ENCODE measurements at places on chromosomes 1 and 21.
A peak's percentile ranks its signal among the peaks of the same experiment; 100 is the strongest.

- no peak for DNase-seq
Measured at GRCh38 chr1:42949312-42950115, 9.2 kb downstream of the SLC2A1 start.

GRCh38 chr1:8925406-8925805 lies 20.3 kb upstream of the CA6 start:
- DNase-seq: no peak

DNA sequence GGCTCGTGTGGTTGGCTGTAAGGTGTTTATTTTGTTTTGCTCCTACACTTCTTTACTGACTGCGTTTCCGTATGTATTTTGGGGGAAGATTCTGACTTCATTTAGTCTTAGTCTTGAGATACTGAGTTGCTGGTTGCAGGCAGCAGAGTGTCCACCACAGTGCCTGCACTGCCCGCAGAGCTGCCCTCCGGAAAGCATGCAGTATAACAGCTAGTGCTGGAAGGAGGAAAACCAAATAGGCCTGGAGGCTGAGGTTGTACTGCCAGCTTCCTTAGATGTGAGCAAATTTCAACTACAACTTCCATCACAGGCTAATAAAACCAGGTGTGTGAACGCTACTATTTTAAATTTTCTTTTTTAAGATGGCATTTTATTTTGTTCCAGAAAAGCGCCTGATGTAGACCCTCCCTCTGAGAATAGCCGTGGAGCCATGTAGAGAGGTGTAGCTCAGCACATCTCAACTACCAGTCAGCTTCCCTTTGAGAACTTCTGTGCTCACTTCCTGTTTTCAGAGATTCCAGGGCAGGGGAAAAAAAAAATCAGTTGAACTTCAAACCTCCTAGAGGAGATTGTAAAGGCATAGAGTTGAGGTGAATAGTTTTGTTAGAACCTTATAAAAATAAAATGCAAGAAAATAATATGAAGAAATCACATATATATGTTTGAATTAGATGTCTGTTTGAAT lies 17.6 kb downstream of the LMO4 start:
- DNase-seq: no peak

DNA sequence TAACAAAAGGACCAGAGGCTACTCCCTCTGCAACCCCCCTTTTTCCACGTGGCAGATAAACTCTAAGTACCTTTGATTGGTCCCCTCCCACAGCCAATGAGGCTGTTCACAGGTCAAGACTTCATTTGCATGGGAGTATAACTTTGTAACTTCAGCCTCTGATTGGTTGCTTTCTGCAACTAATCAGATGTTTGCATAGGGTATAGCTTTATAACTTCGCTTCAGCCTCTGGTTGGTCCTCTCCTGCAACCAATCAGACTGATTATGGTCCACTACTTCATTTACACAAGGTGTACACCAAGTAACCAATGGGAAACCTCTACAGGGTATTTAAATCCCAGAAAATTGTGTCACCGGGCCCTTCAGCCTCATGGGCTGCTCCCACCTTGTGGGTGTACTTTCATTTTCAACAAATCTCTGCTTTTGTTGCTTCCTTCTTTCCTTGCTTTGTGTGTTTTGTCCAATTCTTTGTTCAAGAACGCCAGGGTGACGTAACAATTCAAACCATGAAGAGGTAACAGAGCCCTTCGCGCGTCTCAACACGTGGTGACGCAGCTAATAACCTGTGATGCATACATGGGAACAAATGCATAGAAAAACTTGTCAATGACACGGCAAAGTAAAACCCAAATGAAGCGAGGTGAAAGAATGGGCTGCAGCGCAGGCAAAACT lies 47.2 kb downstream of the VPS26C start:
- DNase-seq: no peak

DNA sequence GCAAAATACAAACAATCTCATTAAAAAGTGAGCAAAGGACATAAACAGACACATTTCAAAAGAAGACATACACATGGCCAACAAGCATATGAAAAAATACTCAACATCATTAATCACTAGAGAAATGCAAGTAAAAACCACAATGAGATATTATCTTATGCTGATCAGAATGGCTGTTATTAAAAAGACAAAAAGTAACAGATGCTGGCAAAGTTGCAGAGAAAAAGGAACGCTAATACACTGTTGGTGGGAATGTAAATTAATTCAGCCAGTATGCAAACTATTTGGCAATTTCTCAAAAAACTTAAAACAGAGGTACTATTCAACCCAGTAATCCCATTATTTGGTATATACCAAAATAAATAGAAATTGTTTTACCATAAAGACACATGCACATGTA lies 32.2 kb upstream of the TNFSF18 start:
- no peak for DNase-seq

GRCh38 chr1:41246568-41246967 lies 4.5 kb upstream of the SCMH1 start:
- no peak for DNase-seq

DNA sequence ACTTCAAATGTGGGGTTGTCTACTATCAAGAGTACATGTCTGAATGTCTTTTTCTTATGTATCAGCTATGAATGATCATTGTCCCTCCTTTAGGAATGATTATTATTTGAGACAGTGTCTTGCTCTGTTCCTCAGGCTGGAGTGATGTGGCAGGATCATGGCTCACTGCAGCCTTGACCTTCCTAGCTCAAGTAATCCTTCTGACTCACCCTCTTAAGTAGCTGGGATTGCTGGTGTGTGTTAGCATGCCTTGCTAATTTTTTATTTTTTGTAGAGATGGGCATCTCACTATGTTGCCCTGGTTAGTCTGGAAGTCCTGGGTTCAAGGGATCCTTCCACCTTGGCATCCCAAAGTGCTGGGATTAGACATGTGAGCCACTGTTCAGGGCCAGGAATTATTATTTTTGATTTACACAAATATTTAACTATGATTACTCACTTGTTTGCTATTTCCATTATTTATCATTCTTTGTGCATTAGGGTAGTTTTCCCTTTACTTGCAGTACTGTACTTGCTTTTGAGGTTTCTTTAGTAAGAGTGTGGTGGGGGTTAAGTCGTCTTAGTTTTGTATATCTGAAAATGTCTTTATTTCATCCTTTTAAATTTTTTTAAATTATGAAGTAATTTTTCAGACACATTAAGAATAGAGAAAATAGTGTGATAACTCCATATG lies 12.8 kb downstream of the S100A7 start:
- DNase-seq: no peak

DNA sequence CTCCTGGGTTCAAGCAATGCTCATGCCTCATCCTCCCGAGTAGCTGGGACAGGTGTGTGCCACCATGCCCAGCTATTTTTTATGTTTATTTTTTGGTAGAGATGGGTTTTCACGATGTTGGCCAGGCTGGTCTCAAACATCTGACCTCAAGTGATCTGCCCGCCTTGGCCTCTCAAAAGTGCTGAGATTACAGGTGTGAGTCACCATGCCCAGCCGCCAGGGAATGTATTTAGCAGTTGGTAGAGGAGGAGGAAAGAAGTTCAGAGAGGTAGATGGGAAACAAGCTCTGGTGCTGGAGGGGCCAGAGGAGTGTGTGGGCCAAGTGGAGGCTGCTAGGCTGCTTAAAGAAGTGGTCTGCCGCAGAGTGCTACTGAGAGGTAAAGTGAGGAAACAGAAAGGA lies 6.0 kb downstream of the DOP1B start:
- no peak for DNase-seq

DNA sequence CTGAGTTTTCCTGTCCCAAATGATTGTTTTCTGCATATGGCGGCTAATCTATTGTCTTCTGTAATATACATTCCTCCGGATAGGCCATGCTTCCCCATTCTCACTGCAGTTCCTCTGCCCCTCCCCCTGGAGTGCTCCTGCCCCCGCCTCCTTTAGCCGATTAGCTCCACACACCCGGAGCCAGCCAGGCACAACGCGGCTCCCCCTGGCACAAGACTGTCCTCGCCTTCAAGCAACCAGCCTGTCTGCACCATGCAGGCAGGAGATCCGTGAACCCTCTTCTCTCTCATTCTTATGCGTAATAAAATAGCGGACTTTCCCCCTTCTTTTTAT lies 18.0 kb downstream of the SERTAD4 start:
- DNase-seq: no peak

- no peak for DNase-seq
Measured at GRCh38 chr1:197680311-197680710, 95.0 kb downstream of the DENND1B start.

GRCh38 chr1:243253926-243254232 lies 1.2 kb downstream of the CEP170 start:
- DNase-seq: no peak

DNA sequence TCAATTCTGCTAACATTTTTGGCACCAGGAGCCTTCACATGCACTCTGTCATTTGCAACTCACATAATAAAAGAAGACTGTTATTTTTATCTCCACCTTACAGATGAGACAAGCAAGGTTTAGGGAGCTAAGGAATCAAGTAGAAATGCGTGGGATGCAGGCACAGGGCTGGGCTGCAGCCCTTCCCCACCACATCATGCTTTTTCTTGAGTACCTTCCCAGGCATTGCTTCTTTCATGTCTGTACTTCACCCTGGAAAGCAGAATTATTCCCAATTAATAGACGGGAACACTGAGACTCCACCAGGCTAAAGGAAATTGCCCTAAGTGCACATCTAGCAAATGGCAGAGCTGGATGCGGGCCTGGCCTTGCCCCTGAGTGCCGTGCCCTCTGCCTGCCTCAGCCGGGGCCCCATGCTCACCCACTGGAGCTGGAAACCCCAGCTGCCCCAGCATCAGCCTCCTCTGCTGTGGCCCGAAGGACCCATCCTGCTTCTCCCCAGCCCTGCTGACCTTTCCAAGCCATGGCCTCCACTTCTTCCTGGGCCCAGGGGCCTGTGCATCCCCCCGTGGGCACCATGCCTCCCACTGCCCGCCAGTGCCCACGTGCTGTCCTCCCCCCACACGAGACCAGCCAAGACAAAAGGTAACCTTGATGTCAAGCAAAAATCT lies 257.5 kb downstream of the TOMM20 start:
- no peak for DNase-seq

- DNase-seq: no peak
Measured at GRCh38 chr1:222416001-222416791, 131.7 kb downstream of the HHIPL2 start.

- DNase-seq: peak; percentile 29
Measured at GRCh38 chr1:52726265-52727113, at the start of gene ZYG11B. TSS of gene ZYG11B (plus strand) at chr1:52726453. CDS start at chr1:52726654, 201 bp downstream.

DNA sequence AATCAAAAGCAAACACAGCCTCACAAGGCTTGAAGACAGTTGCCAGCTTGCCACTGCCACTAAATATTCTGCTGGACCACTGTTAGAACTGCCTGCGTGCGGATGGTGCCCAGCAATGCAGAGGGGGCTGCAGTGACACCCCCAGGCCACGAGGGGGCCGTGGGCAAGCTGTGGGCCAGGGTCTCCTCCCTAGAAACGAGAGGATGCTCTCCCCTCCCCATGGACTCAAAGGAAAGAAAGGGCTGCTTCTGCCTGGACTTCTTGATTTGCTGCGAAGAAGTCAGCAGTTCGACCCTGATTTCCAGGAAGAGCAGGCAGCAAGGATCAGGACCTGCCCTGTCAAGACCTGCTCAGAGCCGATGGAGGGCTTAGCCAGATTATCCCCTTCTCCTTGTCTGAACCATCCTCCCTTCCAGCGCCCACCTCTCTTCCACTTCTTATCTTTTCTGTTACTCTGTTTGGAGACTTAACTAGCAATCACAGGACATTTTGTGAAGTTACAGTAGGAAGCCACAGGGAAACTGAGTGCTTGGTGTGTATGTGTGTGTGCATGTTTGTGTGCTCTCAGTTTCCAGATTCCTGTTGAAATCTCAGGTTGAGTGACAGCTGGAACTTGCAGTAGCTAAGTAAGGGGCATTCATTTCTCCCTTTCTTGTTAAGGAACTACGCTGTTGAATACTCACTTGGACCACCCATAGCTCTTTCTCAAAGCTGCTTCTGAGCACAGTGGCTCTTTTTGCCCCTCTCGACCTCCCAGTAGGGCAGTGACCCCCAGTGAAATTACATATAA lies 2.7 kb downstream of the MAN1C1 start:
- no peak for DNase-seq

GRCh38 chr1:27597516-27598294 lies 6.2 kb downstream of the AHDC1 start:
- DNase-seq: no peak

- no peak for DNase-seq
Measured at GRCh38 chr1:112788561-112788960, 73.4 kb upstream of the PPM1J start.

- DNase-seq: no peak
Measured at GRCh38 chr1:109542657-109543056, 3.0 kb downstream of the GPR61 start.

- DNase-seq: no peak
Measured at GRCh38 chr1:203299169-203299568, 6.2 kb upstream of the BTG2 start.

GRCh38 chr1:9009438-9010370 lies 16.5 kb downstream of the SLC2A7 start:
- no peak for DNase-seq

- DNase-seq: no peak
Measured at GRCh38 chr1:54887665-54888071, 673 bp upstream of the DHCR24 start.

GRCh38 chr1:26697978-26698849 lies 2.4 kb downstream of the ARID1A start:
- no peak for DNase-seq

- DNase-seq: no peak
Measured at GRCh38 chr1:243345205-243345604, 89.4 kb downstream of the SDCCAG8 start.

Measured in cortex of kidney (tissue), 1 donor.